ENCODE measurements at places on chromosomes 2 and 18. TPM values are rescaled to one million over a fixed set of nuclear protein-coding genes. Genes with fewer than 3 reads are reported as not detected.
A peak's percentile ranks its signal among the peaks of the same experiment; 100 is the strongest.

REG1B gene
- not detected for total RNA-seq

RAMP1 gene
- total RNA-seq: 49.0 TPM

OSR1 gene
- 34.7 TPM for total RNA-seq

POMC gene
- 0.68 TPM for total RNA-seq

SLC4A5 gene
- 7.2 TPM for total RNA-seq

HTR2B gene
- 0.44 TPM for total RNA-seq

LRP2 gene
- 0.13 TPM for total RNA-seq

GRCh38 chr2:236985761-236986339 lies 99.8 kb upstream of the COPS8 start:
- DNase-seq: no peak

GRCh38 chr2:217157581-217157980 lies 297.7 kb upstream of the TNP1 start:
- DNase-seq: no peak

DNA sequence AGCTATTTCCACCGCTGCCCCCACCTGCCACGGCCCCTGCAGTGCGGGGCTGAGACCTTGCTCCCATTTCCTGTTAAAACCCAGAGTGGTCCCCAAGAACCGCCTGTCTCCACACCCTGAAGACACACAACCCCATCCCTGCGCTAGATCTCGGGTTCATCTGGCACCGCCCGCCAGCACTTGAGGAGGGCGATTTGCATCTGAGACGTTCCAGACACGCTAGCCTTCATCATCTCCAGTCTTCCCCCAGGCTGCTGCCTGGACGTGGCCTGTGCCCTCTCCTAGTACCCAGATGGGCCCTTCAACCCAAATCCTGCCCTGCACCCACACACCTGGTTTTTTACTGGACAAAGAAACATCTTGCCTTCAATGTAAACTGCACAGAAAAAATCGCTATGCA lies 49.8 kb downstream of the SLC66A2 start:
- DNase-seq: no peak

GRCh38 chr2:166773308-166773949 lies 114.9 kb upstream of the XIRP2 start:
- no peak for DNase-seq

- no peak for DNase-seq
Measured at GRCh38 chr2:226130192-226130591, 669.4 kb downstream of the IRS1 start.

- DNase-seq: no peak
Measured at GRCh38 chr2:234514873-234515638, 18.2 kb upstream of the ARL4C start.

GRCh38 chr18:56294484-56295183 lies 343.8 kb downstream of the TXNL1 start:
- no peak for DNase-seq

- no peak for DNase-seq
Measured at GRCh38 chr2:51420511-51420910, 388.6 kb upstream of the NRXN1 start.

DNA sequence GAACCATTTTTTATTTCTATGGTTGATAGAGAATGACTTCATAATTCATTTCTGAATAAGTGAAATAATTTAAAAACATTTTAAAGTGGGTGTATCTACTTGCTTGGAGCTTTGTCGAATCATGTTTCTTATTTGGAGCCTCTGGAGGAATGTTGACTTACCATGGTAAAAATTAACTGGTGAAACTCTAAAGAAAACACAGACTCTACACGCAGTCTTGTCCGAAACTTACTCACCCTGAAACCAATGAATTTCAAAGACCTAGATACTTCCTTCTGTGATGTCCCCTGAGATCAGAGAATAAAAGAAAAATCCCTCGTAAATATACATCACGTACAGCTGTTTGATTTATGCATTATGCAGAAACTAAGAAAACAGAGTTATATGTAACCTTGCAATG lies 665.2 kb upstream of the NRXN1 start:
- no peak for DNase-seq

GRCh38 chr2:205337274-205337673 lies 345.0 kb upstream of the NRP2 start:
- no peak for DNase-seq

GRCh38 chr2:127681288-127681804 lies 6.0 kb upstream of the LIMS2 start:
- peak; percentile 43 for DNase-seq

GRCh38 chr2:178335230-178335629 lies 115.7 kb downstream of the PRKRA start:
- DNase-seq: no peak

- DNase-seq: no peak
Measured at GRCh38 chr2:39058101-39058500, 62.8 kb downstream of the SOS1 start.

GRCh38 chr2:192390401-192390800 lies 195.7 kb upstream of the TMEFF2 start:
- DNase-seq: no peak

- DNase-seq: no peak
Measured at GRCh38 chr2:158357699-158358098, 98.9 kb downstream of the CCDC148 start.

DNA sequence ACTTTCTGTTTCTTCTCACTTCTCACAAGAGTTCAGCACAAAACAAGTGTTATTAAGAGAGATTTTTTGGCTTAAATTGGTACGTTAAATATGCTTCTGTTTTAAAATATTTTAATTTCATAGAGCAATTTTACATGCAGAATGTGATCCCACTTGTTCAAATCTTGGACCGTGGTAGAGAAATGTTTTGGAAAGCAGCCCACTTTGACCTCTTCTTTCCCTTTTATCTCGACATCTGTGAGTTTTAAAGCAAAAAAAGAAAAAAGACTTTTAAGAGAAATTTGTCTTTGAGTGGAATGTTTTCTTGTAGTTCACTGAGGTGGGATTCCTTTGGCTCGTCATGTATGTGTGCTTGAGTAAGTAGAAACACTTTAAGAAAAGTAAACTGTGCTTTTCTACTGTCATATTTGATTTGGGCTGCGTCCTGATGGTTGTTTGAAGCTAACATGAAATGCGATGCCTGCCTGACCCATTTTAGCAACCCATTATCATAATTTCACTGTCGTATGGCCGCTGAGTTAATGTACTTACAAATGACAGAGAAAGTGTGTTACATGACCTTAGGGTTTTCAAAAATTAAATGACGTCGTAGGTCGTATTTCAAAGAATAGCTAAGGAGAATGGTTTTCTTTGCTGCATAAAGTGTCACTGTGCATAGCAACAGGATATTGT lies 54.5 kb downstream of the TSHZ1 start:
- no peak for DNase-seq

- DNase-seq: no peak
Measured at GRCh38 chr2:173606619-173607248, 252.1 kb downstream of the CDCA7 start.
